Ascending aorta (tissue), 2 donors: ENCODE measurements at places on chromosomes 5 and 9. TPM values are rescaled to one million over a fixed set of nuclear protein-coding genes. Genes with fewer than 3 reads are reported as not detected.

The LRRC19 gene
- not detected for total RNA-seq

GRCh38 chr5:177222269-177222668 is 81.2 kb downstream of the RAB24 start:
- H3K36me3 ChIP-seq: peaks cover 3% of the 10 kb centered on the region
- DNase-seq: no peak
- no peak overlapping the region for H3K4me3 ChIP-seq
- no peak overlapping the region for H3K27ac ChIP-seq
- H3K27me3 ChIP-seq: no peaks in the 10 kb centered on the region

DNA sequence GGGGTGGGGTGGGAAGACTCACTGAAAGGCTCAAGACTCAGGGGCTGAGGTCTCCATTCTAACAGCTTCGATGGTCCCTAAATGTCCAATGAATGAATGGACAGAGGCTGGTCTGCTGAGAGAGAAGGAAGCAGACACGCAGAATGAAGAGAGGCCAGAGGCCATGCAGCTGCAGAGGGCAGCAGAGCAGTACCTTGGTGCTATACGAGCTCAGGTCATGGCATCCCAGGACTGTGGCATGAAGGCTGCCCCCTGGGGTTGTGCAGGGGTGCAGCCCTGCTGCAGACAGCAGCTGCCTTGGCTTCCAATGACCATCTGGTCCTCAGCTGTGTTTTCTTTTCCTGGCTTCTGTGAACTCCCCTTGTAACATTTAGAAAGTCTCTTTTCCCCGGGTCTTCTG is 15.2 kb upstream of the CORO2A start:
- DNase-seq: no peak
- no peaks in the 10 kb centered on the region for H3K4me1 ChIP-seq
- H3K27ac ChIP-seq: no peak overlapping the region
- no peak overlapping the region for H3K4me3 ChIP-seq

GRCh38 chr9:92179286-92180001 is 64.2 kb upstream of the SPTLC1 start:
- no peaks in the 10 kb centered on the region for H3K27me3 ChIP-seq

DNA sequence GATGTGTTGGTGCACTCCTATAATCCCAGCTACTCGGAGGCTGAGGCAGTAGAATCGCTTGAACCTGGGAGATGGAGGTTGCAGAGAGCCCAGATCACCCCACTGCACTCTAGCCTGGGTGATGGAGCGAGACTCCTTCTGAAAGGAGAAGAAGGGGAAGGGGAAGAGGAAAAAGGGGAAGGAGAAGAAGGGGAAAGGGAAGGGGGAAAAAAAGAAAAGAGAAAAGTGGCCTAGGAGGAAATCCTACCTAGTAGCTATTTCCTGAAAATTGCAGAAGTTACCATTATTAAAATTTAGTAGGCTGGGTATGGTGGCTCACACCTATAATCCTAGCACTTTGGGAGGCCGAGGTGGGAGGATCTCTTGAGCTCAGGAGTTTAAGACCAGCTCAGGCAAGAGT is 67.4 kb downstream of the ARRDC3 start:
- no peak overlapping the region for H3K27ac ChIP-seq
- no peak overlapping the region for H3K4me3 ChIP-seq
- no peaks in the 10 kb centered on the region for H3K27me3 ChIP-seq
- no peaks in the 10 kb centered on the region for H3K36me3 ChIP-seq
- H3K4me1 ChIP-seq: peaks cover 18% of the 10 kb centered on the region
- no peak for DNase-seq

- H3K36me3 ChIP-seq: no peaks in the 10 kb centered on the region
- H3K27me3 ChIP-seq: no peaks in the 10 kb centered on the region
- H3K4me1 ChIP-seq: peaks cover 6% of the 10 kb centered on the region
- no peak overlapping the region for H3K4me3 ChIP-seq
Measured at GRCh38 chr5:124341066-124341858, 405.2 kb downstream of the ZNF608 start.
